ENCODE measurements at places on chromosomes 6 and 20.

DNA sequence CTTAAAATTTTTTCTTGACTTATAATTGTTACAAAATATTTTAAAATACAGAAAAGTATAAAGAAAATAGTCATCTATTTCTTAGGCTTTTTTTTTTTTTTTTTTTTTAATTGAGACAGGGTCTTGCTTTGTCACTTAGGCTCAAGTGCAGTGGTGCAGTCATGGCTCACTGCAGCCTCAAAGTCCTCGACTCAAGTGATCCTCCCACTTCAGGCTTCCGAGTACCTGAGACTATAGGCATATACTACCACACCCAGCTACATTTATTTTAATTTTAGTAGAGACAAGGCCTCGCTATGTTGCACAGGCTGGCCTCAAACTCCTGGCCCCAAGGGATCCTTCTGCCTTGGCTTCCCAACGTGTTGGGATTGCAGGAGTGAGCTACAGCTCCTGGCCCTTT is 5.3 kb upstream of the ACAT2 start:
- DNase-seq: no peak

GRCh38 chr6:126804332-126805064 is 314.0 kb upstream of the RSPO3 start:
- DNase-seq: no peak

DNA sequence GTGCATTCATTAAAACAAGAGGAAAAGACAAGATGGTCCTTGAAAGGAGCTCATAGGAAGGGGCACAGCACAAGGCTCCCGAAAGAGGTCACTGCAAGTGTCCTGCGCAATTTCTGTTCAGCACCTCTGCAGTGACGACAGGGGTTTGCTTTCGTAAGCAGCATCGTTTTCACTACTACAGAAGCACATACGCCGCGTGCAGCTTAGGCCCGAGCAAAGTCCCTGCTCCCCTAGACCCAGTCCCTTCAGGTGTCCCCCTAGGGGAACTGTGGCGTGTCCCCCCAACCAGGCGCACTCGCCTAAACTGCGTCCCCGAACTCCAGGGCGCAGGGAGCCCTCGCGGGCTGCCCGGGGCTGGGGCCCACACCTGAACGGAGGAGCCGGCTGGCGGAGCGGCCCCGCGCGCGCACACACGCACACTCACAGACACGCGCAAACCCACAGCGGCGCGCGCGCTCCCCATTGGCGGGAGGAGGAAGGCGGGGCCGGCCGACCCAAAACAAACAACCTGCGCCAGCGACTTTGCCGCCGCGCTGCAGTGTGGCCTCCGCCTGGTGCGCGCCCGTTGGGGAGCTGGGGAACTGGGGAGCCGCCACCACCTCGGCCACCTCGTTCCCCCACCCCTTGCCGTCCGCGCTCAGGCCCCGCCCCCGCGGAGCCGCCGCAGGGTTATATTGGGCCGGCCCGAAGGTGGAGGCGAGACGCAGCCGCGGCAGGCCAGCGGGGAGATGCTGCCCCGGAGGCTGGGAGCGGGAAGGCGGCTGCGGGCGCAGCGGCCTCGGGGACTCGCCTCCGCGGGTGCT is at the start of gene FOXQ1:
Gene FOXQ1, plus strand, starts transcription at position 699 of the 803 bp plus-strand sequence. CDS start 607 bp downstream, outside the sequence.
- no peak for DNase-seq

GRCh38 chr6:122861594-122861993 is 72.5 kb downstream of the SMPDL3A start:
- DNase-seq: no peak

DNA sequence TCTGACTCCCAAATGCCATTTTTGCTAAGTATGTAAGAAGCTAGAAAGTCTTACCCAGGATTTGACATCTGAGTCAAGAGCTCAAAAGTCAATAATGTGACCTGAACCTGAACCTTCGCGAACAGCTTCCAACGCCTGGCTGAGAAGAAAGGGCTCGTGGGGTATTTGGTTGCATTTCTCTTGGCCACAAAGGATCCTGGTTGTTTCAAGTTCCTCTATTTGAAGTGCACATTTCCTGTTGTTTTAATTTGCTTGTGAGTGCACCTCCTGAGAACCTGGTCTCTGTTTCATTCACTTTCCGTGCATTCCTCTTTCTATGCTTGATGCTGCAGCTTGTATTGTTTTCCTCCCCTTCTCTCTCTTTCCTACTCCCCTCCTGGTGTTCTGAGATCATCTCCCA is 212.5 kb downstream of the FOXA2 start:
- no peak for DNase-seq

DNA sequence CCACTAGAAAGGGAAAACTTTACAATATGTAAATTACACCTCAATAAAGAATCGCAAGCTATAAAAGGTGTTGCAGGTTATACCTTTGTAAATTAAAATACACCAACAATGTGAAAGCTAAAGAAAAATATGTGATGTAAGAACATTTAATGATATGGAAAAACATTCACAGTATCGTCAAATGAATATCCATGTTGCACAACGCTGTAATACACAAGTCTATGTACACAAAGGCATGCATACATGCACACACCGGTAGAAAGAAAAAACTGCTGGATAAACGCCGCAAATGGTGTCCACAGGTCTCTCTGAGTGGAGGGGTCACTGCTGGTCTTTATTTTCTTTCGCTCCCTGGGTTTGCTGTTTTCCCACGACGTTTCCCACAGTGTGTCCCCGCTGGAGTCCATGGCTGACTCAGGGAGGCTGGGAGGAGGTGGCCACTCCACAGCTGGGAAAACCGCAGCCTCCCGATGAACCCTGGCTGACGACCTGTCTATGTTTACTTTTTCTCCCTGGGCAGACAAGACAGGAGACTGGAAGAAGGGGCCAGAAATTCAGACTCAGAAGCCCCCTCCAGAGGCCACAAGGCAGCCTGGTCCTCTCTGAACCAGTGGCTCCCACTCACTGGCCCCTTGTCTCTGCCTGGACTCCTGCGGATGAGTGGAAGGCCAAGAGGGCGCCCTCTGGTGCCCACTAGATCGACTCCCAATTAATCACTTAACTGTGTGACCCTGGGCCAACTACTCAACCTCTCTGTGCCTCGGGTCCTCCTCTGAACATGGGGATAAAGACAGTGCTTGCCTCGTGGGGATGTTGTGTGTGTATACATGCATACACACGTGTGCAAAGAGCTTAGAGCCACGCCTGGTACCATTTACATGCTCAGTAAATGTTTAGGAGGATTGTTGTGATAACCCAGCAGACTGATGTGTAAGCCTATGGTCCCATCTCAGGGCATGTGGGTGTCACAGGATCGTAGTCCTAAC is 12.8 kb upstream of the BPI start:
- DNase-seq: no peak

DNA sequence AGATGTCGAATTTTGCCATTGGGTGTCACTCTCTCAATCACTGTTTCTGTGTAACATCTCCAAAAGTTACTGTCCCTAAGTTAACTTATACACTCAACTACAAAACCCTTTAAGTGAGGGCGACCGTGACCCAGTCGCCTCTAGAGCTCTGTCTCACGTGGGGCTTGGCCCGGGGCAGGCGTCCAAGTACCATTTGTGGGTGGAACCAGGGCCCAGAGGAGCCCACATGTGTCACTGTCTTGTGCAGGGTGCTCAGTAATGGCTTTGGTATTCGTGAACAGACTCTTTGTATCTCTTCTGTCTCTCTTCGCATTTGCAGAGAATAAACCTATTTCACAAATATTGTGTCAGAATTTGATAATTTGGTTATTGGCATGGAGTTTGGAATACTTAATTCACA is 109.9 kb upstream of the THBS2 start:
- DNase-seq: no peak

DNA sequence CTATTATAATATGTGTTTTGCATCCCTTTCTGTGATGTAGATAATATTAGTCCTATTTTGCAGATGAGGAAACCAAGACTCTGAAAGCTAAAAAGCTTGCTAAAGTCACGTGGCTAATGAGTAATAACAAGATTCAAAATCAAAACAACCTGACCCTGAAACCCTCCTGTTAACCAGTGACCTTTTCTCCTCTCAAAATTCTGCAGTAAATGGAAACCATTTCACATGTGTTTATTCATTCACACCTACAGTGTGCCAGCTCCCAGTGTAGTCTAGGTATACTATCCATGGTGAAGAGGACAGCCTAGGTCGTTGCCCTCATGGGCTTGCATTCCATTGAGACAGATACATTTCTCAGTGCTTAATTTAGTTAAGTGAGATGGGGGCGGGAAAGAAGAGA is 30.6 kb upstream of the PHACTR2 start:
- DNase-seq: no peak

- DNase-seq: no peak
Measured at GRCh38 chr6:136791296-136792094, 782 bp downstream of the MAP3K5 start.
